ENCODE measurements at places on chromosomes 16 and 17. TPM values are rescaled to one million over a fixed set of nuclear protein-coding genes. Genes with fewer than 3 reads are reported as not detected.
A peak's percentile ranks its signal among the peaks of the same experiment; 100 is the strongest.

Gene GCGR
- not detected for total RNA-seq

Gene SCNN1B
- 94.7 TPM for total RNA-seq

Gene KRT9
- total RNA-seq = not detected

Gene TNFRSF13B
- 1.1 TPM for total RNA-seq

Gene PGS1
- 33.3 TPM for total RNA-seq

Gene BIRC5
- total RNA-seq = 15.2 TPM

Gene SLC6A2
- total RNA-seq = not detected

Gene PRR35
- not detected for total RNA-seq

Gene CDRT15
- not detected for total RNA-seq

Gene OR1A1
- total RNA-seq = not detected

Gene DHX58
- 11.3 TPM for total RNA-seq

Gene GPR139
- total RNA-seq = not detected

DNA sequence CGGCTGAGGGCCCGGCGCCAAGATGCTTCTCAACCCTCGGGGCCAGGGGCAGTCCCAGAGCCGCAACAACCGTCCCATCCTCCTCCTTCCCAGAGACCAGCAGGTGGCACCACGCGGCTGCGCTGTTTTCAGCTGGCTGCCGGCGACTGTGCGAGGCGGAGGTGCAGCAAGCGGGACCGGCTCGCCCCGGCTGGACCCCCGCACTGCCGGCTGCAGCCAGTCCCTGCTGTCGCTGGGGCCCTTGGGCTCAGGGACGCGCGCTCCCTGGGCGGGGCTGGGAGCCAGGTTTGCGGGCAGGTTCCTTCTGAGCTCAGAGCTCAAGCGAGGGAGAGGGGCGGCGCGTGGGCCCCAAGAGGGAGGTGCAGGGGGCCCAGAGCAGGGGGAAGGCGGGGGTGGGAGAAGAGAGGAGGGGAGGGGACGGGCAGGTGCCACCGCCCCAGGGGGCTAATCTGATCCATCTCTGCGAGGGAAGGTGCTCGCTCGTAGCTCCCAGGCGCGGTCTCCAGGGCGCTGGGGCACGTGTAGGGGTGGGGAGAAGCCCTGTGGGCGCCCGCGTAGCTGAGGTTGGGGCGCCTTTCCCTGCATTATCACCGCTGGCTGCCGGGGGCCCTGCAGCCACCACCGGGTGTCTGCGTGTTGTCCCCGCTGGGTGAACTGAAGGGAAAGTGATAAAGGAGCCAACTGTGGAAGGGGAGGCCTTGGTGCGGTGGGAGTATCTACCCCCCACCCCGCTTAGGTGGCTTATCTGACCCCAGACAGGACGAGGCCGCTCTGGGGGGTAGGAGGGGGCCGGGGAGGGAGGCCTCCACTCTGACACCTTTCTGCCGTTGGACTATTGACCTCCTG lies 24.2 kb downstream of the STAT5A start:
- peak; percentile 79 for DNase-seq

DNA sequence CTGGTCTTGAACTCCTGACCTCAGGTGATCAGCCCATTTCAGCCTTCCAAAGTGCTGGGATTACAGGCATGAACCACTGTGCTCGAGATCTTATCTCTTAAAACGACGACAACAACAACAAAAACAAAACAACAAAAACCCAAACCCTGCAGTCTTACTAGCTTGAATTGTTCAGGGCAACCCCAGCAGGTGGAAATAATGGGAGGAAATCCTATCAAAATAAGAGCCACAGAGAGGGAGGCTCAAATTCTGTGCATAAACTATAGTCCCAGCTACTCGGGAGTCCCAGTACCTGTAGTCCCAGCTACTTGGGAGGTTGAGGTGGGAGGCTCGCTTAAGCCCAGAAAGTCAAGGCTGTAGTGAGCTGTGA lies 16.5 kb upstream of the ATP6V0A1 start:
- DNase-seq = peak; percentile 28

DNA sequence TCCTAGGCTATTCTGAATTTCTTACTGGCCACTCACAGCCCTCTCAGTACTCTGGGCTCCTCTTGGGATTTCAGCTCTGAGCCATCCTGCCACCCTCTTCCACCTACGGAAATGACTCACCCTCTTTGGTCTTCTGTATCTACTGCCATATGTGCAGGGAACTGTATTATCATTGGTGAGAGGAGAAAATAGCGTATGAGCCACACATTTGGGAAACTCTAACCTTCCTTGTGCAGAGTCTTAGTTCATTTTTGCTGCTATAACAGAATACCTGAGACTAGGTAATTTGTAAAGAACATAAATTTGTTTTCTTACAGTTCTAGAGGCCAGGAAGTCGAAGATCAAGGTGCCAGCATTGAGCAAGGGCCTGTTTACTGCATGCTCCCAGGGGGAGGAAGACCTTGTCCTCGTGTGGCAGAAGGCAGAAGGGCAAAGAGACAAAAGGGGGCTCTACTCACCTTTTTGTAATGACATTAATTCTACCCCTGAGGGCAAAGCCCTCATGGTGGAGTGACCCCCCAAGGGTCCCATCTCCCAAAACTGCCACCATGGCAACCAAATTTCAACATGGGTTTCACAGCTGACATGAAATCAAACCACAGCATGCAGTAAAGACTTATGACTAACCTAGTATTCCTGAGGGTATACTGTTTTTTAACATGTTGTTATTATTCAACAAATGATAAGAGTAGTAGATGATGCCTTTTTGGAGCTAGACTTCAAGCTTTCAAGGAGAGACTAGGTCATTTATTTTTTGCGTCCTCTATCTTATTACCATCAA lies 191.8 kb downstream of the PRKCA start:
- DNase-seq = no peak

GRCh38 chr17:4982305-4982704 lies 5.2 kb downstream of the CAMTA2 start:
- no peak for DNase-seq

DNA sequence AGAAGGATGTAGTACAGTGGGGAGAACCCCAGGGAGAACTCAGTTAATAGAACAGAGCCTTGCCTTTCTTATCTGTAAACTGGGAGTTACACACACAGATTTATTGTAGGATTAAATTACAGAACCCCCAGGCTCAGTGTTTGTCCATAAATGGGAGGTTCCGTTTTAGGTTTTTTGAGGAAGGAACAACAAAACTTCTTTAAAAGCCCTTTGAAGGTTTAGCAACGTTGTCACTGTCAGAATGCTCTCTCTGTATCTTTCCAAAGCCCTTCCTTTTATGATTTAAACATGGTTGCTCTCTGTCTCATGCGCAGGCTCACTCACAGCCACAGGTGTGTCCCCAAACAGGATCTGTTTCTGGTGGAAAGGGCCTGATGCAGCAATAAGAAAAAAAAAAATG lies 9.4 kb upstream of the GNA13 start:
- DNase-seq = no peak

- DNase-seq = no peak
These were observed 1.0 kb upstream of the RRAD start for GRCh38 chr16:66926171-66926947.

GRCh38 chr17:53631486-53631885 lies 191.2 kb upstream of the KIF2B start:
- no peak for DNase-seq

DNA sequence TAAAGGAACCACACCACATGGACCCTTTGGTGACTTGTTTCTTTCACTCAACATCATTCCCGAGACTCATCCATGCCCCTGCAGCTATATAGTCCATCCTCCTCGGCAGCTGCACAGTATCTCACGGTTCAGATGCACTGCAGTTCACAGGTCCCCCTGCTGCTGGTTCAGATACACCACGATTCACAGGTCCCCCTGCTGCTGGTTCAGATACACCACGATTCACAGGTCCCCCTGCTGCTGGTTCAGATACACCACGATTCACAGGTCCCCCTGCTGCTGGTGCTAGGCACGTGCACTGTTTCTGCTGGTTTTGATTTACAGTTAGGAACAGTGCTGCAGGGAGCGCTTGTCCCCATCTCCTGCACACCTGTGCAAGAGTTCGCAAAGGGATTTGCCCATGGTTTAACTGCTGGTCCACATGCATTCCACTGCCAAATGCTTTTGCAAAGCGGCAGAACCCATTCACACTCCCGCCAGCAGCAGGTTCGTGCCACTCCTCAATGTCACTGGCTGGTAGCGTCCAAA lies 3.8 kb downstream of the HSDL1 start:
- DNase-seq = no peak

GRCh38 chr17:74737299-74738050 lies 419 bp downstream of the RAB37 start:
- DNase-seq = no peak

GRCh38 chr16:13816701-13817100 lies 103.3 kb upstream of the ERCC4 start:
- DNase-seq = no peak

- peak; percentile 56 for DNase-seq
These were observed 59.1 kb downstream of the TIMM22 start for GRCh38 chr17:1055751-1056645.

DNA sequence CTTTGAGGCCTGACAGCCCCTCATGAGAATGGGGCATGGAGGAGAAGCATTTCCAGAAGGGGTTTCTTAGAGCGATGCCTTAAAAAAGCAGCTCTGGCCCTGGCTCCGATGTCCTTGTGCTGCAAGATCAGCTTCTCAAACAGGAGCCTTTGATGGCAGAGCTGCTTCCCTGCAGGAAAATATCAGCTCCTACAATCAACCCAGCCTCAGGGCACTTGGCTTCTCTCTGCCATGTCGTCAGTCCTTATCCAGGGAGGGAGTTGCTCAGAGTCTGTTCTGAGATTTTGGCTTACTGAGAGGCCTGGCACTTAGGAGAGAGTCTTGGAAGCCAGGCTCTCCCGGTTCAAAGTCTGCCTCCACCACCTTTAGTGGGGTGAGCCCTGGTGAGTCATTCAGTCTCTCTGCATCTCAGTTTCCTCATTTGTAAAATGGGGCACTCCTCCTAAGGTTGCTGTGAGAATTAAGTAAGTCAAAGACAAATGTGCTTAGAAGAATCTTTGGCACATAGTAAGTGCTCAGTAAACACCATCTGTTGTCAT lies 184.4 kb downstream of the HAPSTR1 start:
- no peak for DNase-seq

DNA sequence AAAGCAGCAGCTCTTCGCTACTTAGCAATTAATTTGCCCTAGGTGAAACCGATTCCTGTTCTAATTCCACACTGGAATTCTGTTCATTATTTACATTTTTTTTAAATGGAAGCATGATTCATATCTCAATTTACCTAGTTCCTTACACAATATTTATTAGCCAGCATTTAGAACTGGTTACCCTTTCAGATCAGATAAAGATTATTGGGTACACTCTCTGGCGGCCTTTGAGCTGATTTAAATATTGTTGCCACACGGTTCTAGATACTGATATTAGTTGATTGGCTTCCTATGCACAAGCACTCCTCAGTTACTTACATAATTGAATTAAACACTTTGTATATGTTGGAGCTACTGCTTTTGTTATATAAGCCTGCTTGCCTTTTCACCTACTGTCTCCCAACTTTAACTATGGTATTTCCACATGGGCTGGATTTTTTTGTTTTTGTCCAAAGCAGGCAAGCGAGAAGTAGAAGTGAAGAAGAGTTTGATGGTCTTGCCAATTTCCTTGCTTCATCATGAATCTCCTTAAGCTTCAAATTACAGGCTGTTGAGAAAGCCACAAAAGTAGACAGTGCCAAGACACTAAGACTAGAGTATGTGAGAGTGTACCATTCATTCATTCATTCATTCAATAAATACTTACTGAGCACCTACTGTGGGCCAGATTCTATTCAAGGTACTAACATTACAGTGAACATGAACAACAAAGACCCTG lies 3.9 kb upstream of the ALDH3A2 start:
- no peak for DNase-seq

GRCh38 chr17:63419949-63420867 lies 25.9 kb downstream of the CYB561 start:
- DNase-seq = no peak

DNA sequence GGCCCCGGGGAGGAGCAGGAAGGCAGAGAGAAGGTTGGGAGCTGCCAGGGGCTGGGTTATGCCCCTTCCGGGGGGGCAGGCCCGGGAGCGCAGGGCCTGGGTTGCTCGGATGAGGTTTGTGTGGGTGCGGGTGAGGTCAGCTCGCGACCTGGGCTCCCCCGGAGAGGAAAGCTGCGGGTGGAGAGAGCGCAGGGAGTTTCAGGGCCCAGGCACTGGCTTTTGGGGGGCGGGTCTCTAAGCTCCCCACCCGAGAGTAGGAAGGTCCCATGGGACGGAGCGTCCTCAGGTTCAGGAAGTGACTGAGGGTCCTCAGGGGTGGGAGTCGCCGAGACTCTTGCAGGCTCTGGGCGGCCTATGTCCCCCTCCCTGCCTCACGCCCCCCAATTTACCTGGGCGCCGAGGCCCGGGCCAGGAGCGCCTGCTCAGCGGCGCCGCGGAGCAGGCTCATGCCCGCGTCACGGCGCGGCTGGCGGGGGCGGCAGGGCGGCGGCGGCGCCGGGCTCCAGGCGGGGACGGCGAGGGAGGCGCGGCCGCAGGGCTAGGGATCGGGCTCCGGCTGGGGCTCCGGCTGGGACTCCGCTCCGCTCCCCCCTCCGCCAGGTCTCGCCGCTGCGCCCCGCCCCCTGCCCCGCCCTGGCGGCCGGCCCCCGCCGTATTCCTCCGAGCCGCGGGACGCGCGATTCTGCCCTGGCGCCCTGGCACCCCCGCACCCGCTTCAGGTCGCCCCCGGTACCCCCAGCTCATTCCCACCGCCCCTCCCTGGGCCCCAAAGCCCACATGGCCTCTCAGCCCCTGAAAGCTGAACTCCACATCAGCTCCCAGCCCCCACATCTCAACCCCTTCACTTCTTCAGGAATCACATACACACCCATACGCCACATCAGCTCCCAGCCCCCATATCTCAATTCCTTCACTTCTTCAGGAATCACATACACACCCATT lies at the start of gene DOK4:
Gene DOK4 (minus strand): TSS at position 578 of the 942 bp plus-strand sequence. CDS start 6,986 bp downstream, outside the sequence.
- DNase-seq = peak; percentile 88

- no peak for DNase-seq
These were observed 5.5 kb upstream of the MXRA7 start for GRCh38 chr17:76716146-76716838.

- no peak for DNase-seq
These were observed 121.3 kb upstream of the CACNG5 start for GRCh38 chr17:66713533-66714042.

- peak; percentile 80 for DNase-seq
These were observed 19.5 kb downstream of the PLLP start for GRCh38 chr16:57264950-57265371.

- DNase-seq = no peak
These were observed 20.5 kb upstream of the SPACA3 start for GRCh38 chr17:32971171-32971570.

DNA sequence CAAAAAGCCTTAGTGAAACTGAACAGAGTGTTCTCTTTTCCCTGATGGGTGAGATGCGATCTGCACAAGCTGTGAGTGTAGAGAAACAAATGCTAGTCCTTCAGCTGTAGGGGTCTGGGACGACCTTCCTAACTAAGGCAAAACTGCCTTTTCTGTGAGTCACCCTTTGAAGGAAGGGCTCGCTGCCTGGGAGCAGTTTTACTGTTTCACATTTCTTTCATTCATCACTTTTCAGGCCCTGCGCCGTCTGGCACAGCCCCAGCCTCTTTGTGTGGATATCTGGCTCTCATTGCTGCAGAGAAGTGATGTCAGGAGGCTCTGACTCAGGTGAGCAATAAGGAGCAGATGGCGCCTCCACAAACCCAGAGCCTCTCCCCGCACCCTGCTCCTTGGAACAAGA lies 57.4 kb downstream of the HS3ST3A1 start:
- DNase-seq = no peak

GRCh38 chr16:17205279-17206211 lies 265.2 kb downstream of the XYLT1 start:
- no peak for DNase-seq

- DNase-seq = no peak
These were observed 36.7 kb downstream of the COTL1 start for GRCh38 chr16:84581158-84581557.

- DNase-seq = no peak
These were observed 151.3 kb downstream of the MAF start for GRCh38 chr16:79449067-79449769.

All from colonic mucosa (tissue), 4 donors.